ENCODE measurements at places on chromosomes 7 and 10.

DNA sequence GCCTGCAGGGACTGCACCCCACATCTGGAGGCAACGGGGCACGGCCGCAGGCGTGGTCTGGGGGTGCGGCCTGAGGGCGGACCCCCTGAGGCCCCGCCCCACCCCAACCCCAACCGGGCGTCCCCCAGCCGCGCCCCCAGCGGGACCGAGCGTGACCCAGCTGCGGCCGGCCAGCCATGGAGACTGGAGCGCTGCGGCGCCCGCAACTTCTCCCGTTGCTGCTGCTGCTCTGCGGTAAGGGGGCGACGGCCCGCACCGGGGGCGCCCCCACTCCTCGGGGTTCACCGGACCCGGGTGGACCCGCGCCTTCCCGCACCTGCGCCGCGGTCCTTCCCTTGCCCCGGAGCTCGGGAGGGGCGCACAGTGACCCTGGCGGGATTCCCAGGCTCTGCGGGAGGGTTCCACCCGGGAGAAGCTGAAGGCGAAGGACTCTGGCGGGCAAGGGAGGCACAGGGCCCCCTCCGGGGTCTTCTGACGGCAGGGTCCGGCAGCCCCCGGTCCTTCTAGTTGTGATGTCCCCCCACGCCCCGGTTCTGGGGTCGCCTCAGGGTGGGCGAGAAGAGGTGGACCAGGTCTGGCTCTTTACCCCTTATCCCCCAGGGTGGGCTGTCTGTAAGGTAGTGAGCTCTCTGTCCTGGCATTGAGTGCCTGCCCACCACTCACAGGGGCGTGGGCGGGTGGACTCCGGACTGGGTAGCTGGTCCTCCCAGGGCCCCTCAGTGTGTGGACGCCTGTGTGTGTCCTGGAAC lies at the start of gene RAMP3:
RAMP3 (plus strand) TSS at position 139 of the 749 bp plus-strand sequence; CDS start at position 177, 38 bp downstream.
- no peak for DNase-seq

- no peak for DNase-seq
Measured at GRCh38 chr10:84447701-84448400, 119.5 kb downstream of the CCSER2 start.

- no peak for DNase-seq
Measured at GRCh38 chr10:132804785-132805426, 19.0 kb upstream of the NKX6-2 start.

DNA sequence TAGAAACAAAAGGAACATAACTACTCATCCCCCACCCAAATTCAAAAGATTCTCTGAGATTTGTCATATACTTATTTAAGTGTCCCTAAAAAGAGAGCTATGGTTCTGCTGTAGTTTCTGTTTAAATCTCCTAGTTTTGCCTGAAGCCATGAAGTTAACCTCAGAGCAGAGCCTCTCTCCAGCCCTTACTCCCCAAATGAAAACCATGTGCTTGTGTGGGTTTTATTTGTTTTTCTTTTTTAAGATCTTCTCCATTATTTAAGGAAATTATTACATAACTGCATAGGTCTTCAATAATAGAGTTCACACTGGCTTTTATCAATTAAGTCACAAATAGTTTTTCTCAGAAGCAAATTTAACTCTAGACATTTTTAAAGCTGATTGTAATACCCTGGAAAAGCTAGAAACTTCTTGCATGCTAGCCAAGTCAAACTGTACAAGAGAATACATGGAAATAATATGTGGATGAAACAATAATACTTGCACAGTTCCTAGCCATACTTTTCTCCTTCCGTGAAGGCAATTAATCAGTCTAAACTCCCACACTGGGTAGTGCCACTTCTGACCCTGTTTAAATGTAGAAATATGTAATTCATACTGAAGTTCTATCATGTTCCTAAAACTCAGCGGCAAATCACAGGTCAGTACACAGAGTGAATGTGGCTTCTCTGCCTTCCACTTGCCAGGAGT lies 579.7 kb downstream of the SUGCT start:
- no peak for DNase-seq

DNA sequence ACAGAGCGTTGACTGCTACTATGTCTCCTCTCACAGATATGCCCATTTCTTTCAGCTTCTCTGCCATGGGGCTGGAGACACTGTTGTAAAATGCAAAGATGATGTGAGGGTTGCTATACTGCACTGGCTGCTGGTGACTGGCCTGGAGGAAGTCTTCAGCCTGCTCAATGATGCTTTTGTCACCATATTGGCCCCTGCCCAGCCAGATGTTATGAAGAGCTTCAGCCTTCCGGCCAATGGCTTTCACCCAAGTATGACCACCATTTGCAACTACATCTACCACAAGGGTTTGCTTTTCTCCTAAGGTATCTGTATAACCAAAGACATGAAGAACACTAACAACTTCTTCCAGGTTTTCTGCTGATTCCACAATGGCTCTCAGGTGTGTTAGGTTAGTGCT lies 1.6 kb downstream of the C7orf25 start:
- DNase-seq: no peak

- DNase-seq: no peak
Measured at GRCh38 chr7:55005241-55005851, 13.5 kb upstream of the EGFR start.

GRCh38 chr10:124494046-124494807 lies 32.6 kb downstream of the LHPP start:
- no peak for DNase-seq

- no peak for DNase-seq
Measured at GRCh38 chr7:129222064-129222463, 2.8 kb upstream of the AHCYL2 start.

DNA sequence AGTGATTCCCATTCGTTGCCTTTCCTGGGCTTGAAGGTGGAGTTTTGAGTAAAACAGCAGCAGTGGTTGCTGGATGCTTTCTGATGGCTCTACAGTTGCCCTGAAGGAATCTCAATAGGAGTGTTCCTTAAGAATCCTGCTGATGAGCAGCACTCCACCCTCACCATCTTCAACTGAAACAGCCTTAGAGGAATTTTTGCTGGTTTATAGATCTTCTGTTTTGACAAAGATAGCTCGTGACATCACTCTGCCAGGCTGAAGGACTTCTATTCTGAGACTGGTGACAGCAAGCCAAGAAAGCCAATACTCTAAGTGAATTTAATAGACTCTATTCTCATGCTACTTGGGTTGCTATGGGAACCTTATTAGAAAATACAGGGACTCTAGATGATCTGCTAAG lies 1014.7 kb downstream of the NRG3 start:
- DNase-seq: no peak

- DNase-seq: no peak
Measured at GRCh38 chr7:26440233-26441001, 148.8 kb downstream of the SNX10 start.

GRCh38 chr7:134891262-134891695 lies 95.0 kb upstream of the AGBL3 start:
- DNase-seq: no peak

GRCh38 chr7:75662579-75663301 lies 76.0 kb downstream of the HIP1 start:
- DNase-seq: no peak

DNA sequence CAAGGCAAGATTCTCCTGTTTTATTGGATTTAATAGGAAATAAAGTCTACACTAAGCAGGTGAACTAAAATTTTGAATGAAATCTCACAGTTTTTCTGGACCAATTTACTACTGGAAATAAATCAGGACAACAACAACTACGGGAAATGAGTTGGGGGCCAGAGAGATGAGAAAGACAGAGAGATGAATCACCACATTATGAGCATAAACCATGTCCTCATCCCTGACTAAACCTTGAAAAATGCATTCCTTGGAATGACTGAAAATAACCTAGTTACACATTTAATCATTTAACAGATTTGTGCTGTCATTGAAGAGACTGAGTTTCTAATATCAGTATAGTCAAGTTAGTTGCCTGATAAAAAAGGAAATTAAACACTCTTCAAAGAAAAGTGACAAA lies 608.4 kb upstream of the KCND2 start:
- no peak for DNase-seq

- no peak for DNase-seq
Measured at GRCh38 chr7:151686016-151686766, 166.5 kb upstream of the RHEB start.

GRCh38 chr10:120794390-120794789 lies 56.8 kb upstream of the WDR11 start:
- DNase-seq: no peak

- DNase-seq: no peak
Measured at GRCh38 chr10:123599366-123599849, 66.7 kb upstream of the GPR26 start.

DNA sequence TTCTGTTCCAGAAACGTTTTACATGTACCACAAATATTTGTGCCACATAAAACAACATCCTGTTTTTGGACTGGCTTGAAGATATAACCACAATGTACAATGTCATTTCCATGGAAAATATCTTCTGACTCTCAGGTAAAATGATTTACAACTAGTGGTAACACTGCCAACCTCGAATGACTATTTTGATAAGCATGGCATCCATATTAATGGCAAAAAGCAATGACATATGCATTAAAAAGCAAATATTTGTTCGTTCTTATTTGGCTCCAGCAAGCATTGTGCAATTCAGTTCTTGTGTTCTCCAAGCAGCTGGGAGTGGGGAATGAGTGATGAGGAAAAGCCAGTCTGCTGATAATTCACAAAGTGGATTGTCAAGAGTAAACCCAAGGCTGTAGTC lies 289.0 kb downstream of the PLXDC2 start:
- DNase-seq: no peak

- no peak for DNase-seq
Measured at GRCh38 chr10:124125305-124126116, 32.1 kb upstream of the CHST15 start.

DNA sequence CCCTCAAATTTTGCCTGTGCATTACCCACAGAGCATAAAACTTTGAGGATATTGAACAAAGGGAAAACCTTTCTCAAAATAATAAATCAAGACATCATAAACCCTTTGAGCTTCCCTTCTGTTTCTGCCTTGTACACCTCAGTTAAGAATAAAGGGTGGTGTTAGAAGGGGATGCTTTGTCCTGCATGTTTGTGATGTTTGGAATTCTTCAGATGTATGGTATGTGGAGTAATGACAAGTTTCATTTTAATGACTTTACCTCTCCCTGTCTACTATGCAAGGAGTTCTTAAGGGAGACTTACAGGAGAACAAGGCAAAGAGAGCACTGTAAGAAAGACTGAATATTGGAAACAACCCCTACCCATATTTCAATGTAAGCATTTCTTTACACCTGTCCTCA lies 99.2 kb downstream of the HECW1 start:
- no peak for DNase-seq

DNA sequence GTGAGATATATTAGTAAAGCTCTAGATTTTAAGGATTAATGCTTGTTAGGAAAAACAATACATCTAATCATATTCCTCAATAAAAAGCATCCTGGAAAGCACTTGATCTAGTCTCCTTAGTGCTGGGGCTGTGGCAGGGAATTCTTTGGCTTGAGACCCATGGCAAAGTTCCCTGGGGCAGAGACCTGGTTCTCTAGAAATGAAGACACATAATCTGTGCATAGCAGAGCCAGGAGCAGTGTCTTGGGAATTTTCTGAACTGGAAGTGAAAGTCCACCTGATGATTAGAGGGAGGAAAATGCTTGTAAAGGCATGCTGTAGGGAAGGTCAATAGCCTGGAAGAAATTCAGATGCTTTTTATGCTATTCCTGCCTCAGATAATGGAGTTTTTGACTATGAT lies 247.4 kb downstream of the CDK14 start:
- DNase-seq: no peak

DNA sequence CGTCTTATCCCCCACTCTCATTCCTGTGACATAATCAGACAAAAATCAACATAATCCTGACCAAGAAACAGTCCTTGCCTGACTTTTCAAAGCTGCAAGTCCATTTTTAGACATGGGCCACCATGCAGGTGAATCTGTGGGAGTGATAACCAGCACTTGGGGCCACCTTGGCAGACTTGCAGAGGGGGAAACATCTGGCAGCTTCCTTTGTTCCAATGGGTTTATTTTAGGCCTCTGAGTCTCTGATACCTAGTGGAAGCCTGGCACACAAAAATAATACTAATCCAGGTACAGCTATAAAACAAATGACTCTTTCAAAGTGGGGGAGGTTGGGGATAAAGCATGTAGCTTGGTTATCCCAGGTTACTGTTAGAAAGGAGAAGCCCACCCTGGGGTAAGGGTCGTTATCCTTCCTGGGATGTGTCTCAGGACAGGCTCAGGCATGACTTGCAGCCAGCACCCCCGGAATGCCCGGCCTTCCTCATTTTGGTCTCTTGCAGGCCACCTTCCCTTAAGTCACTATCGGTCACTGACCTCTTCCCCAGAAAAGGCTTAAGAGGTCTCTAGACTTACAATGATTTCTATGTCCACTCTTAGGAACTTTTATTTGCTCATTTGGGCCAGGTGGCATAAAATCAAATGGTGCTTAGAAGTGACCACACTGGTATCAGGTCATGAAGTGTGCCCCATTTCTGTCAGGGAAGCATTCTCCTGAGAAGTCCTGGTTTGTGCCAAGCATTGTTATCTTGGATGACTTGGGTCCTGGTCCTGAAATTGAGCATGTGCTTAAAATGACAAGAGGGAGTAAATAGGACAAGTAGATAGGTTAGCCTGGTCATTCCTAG lies 37.6 kb downstream of the EEPD1 start:
- no peak for DNase-seq

- no peak for DNase-seq
Measured at GRCh38 chr10:58952162-58952601, 224.3 kb upstream of the PHYHIPL start.

- no peak for DNase-seq
Measured at GRCh38 chr7:131412031-131412430, 84.4 kb downstream of the MKLN1 start.

- DNase-seq: no peak
Measured at GRCh38 chr7:68760556-68760955, 837.7 kb upstream of the AUTS2 start.

DNA sequence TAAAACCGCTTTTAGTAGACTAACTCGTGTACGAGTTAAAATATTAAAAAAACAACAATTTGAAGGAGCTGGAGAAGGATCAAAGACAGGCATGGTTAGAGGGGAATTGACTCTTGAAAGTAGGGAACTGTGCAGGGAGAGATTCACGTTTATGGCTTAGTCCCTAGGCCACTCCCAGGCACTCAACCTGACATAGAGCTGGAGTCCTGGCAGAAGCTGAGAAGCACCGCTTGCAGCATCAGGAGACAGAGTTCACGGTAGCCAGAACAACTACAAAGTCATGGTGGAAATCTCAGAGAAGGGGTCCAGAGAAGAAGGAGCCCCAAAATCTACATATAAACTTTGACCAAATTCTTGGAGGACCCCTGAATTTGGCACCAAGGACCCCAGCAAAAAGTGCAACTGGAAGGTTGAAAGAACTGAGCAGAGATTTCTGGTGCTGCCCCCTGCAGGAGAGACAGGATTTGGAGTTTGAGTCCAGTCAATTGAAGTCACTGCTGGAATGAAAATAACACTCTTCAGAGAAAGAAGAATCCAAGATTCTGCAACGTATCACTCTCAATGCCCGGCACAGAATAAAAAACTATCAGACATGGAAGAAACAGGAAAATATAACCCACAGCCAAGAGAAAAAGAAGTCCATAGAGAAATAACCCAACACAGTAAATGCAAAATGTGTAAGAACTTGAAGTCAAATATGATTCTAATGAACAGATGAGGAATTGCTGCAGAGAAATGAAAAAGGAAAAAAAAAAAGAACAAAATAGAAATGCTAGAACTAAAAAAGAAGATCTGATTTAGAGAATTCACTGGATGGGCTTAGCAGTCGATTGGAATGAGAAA lies 493.3 kb upstream of the PODXL start:
- DNase-seq: no peak

Data from activated CD4-positive, CD25-positive, alpha-beta regulatory T cell treated with anti-CD3 and anti-CD28 coated beads, Interleukin-2, amount 50 U/mL, for 16 hours (primary cell).